ENCODE measurements at places on chromosomes 3 and 15. TPM values are rescaled to one million over a fixed set of nuclear protein-coding genes. Genes with fewer than 3 reads are reported as not detected.

- no peaks in the 10 kb centered on the region for H3K4me1 ChIP-seq
- no peak overlapping the region for H3K27ac ChIP-seq
- H3K4me3 ChIP-seq = no peak overlapping the region
- no peaks in the 10 kb centered on the region for H3K36me3 ChIP-seq
- DNase-seq = no peak
- H3K27me3 ChIP-seq = no peaks in the 10 kb centered on the region
These were observed 113.4 kb downstream of the CMSS1 start for GRCh38 chr3:99931059-99931458.

DNA sequence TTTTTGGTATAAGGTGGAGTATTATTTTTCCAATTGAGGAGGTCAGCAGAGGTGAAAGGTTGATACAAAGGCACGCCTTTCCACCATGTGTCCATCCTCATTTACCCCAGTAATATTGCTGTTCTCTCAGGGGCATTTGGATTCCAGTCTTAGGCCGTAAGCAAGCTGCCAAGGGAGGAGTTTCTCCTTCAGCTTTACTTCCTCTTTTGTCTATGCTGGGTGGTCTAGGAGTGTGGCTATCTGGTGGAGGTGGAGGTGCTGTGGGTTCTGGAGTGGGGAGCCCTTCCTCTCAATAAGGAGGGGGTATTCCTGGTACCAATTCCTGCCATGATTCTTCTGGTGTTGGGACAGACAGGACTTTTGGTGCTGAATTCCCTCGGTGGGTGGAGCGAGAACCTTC lies 340.6 kb downstream of the KCNH8 start:
- no peak overlapping the region for H3K4me3 ChIP-seq
- H3K4me1 ChIP-seq = no peaks in the 10 kb centered on the region
- H3K27me3 ChIP-seq = no peaks in the 10 kb centered on the region
- H3K36me3 ChIP-seq = no peaks in the 10 kb centered on the region
- H3K27ac ChIP-seq = no peak overlapping the region

DNA sequence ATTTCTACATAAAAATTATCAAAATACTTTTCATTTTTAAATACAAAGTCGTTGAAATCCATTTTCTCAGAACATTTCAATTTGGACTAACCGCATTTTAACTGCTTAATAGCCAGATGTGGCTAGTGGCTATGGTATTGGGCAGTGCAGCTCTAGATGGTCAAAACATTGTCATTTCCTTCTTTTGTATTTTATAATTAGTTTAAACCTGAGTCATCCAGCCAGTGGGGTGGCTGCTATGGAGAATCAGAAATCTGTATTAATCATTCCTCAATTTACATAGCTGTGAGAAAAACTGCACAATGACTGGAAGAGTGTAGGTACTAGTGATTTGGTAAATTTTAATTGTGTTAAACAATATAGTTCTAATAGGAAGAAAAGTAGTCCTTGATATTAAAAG lies 245.3 kb downstream of the PDZRN3 start:
- H3K27ac ChIP-seq = no peak overlapping the region
- no peak for DNase-seq
- no peaks in the 10 kb centered on the region for H3K4me1 ChIP-seq
- no peaks in the 10 kb centered on the region for H3K36me3 ChIP-seq

DNA sequence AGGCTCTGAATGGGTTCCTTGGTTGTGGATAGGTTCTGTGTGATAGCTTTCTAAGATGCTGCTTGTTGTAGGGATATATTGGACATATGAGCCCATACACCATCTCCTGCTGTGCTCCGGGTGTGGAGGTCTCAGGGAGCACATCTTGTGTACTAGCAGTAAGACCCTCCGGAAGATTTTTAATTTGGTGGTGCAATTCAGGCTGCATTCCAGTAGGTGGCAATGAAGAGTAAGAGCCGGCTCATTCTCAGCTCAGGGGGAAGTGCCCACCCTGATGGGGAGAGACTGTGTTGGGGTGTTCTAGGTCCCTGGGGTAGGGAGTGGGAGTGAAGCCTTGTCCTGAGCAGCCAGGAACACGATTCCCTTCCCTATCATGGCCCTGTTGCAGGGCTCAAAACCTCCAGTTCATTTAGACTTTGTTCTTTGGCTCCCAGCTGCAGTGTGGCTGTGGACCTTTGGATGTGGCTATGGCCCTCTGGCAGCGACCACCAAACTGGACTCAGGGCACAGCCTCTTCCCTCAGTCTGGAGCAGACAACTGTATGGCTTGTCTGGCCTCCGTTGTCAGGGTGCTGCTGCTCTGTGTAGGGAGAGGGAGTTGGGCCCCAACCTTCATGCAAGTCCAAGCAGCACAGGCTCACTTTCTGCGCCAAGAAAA lies 104.7 kb downstream of the UNC13C start:
- H3K36me3 ChIP-seq = no peaks in the 10 kb centered on the region
- no peak for DNase-seq
- H3K27ac ChIP-seq = no peak overlapping the region
- H3K4me1 ChIP-seq = no peaks in the 10 kb centered on the region

- DNase-seq = no peak
- H3K27ac ChIP-seq = no peak overlapping the region
- H3K36me3 ChIP-seq = no peaks in the 10 kb centered on the region
- H3K27me3 ChIP-seq = no peaks in the 10 kb centered on the region
These were observed 103.8 kb upstream of the IL12A start for GRCh38 chr3:159884661-159885402.

- H3K27me3 ChIP-seq = no peaks in the 10 kb centered on the region
- H3K4me3 ChIP-seq = peak overlapping the region; percentile 85
- peaks cover 10% of the 10 kb centered on the region for H3K4me1 ChIP-seq
- peak overlapping the region; percentile 84 for H3K27ac ChIP-seq
- H3K36me3 ChIP-seq = no peaks in the 10 kb centered on the region
These were observed 3.0 kb downstream of the BBX start for GRCh38 chr3:107525644-107526305.

Gene MFN1
- total RNA-seq = 55.2 TPM

Gene SNTN
- total RNA-seq = not detected

Gene AADACL2
- not detected for total RNA-seq

Gene CCR3
- total RNA-seq = 0.66 TPM

Measured in GM12878 (cell line).